T-helper 1 cell (primary cell): ENCODE measurements at places on chromosomes 16 and 17.

DNA sequence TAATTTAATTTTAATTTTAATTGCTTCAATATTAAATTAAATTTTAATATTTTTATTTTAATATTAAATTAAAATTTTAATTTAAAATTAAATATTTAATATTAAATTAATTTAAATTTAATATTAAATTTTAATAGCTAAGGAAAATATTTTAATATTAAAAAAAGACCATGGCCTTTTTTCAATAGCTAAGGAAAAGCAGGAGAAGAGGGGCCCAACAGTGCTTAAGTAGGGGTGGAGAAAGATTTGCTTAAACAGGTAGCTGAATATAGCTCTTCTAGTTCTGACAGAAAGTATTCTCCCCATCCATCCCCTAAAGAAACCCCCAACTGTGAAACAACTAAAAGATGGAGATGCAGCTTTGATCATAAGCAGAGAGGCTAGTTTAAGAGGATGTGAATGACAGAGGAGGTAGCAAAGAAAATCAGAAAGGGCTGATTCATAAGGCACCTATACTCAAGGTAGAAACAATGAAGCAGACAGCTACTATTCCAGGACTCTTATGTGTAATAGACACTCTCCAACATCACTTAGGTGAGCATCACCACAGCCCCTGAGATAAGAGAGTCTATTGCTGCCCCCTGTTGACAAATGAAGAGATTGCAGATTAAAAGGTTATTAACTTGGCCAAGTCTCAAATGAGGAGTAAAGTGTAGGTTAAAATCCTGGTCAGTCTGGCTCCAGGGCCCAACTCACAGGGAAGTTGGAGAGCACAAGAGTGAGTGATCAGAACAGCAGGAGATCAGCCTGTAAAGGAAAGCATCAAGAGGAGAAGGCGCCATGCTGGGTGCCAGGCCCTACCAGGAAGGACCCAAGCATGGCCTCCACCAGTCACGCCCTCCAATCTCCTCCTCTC, 7.8 kb upstream of the RNASEK start:
- DNase-seq = no peak

- no peak for DNase-seq
Observed at GRCh38 chr17:59466946-59467801, 98.2 kb upstream of the DHX40 start.

DNA sequence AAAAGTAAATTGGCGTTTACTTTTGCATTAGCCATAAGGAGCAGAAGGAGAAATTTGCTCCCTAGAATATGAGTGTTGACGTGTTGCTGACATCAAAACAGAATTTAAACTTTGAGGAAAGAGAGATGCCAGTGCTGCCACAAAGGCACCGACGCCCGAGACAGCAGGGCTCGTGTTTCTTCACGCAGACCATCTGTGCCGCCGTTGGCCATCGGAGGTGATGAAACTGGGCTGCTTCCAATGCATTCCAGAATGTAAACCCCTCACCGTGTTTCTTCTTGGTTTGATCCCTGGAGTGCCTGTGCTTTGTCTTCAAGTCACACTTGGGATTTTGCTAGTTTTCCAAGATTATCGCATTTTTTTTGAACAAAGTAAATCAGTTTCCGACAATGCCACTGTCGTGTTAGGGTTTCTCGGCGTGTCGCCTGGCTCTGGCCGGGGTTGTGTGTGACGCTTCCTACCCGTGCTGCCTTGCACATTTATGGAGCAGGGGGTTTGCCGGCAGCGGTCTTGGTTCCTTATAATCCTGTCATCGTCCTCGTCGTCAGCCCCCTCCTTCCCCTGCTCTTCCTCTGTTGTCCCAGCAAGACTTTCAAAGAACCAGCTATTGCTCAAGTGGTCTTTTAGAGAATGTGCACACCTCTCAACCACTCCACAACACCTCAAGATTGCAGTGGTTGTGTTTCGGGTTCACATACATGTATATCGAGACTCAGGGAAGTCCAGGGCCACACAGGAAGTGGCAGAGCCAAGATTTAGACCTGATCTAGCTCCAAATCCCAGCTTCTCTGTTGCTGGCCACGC, 103.9 kb downstream of the METRNL start:
- DNase-seq = no peak

- DNase-seq = no peak
Observed at GRCh38 chr17:4789701-4789950, 862 bp downstream of the GLTPD2 start.

DNA sequence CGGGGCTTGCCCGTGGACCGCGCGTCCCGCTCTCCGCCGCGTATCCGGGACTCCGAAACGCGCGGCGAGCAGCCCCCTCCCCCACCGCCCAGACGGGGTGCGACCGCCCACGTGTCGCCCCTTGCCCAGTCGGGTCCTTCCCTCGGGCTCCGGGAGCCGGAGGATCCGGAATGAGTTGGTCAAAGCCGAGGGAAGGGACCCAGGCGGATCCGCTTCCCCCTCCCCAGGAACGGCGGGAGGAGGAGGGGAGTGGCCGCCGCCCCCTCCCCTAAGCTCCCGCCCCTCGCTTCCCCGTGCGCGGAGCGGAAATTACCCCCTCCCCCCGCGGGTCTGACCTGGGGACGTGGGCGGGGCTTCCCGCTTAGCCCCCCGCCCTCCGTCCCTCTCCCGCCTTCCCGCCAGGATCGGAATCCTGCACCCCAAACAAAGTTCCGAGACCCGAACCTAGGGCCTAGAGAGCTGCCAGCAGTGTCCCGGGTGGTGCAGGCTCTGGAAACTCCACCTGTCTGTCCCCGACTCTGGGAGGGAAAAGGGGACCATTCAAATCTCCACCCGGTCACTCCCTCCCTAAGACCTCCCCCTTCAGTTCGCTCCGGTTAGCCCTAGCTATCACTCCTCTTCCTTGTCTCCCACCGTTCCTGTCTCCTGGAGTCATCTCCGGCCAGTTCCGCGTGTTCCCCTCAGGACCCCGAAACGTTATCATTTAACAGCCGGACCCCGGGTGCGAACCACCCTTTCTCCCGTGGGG, 1.0 kb upstream of the IGF2BP1 start:
- DNase-seq = no peak

DNA sequence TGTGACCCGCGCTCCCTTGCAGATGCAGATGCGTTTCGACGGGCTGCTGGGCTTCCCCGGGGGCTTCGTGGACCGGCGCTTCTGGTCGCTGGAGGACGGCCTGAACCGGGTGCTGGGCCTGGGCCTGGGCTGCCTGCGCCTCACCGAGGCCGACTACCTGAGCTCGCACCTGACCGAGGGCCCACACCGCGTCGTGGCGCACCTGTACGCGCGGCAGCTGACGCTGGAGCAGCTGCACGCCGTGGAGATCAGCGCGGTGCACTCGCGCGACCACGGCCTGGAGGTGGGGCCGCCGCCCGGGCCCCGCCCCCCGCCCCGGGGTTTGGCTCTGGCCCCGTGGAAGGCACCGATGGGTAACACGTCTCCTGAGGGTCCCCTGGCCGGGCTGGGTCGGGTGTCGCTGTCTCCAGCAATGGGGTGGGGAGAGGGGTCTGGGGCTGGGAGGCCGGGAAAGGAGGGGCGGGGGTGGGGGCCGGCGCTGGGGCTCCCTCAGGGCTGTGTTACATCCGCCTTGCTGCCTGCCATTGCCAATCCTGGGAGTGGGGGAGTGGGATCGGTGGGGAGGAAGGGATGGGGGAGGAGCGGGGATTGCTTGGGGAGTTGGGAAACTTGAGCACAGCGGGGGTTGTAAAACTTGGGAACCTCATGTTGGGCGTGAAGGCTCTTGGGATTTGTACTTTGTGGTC, 737 bp downstream of the NUDT16L1 start:
- peak; percentile 23 for DNase-seq

DNA sequence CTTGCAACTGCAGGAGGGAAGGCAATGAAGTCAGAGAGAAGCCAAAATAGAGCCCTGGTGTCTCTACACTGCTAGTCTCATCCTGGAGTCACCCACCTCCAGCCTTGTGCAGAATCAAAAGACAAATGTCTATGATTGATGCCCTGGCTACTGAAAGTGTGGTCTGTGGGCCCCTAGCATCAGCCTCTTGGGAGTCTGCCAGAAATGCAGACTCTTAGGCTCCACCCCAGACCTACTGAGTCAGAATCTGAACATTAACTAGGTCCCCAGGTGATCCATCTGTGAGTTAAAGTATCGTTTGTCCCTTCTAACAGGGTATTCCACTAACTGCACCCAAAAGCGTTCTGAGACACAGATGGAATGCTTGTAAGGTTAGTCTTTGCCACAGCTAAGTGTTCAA, 21.2 kb downstream of the EARS2 start:
- no peak for DNase-seq

GRCh38 chr16:85242140-85242539, 129.9 kb upstream of the CIBAR2 start:
- DNase-seq = no peak

DNA sequence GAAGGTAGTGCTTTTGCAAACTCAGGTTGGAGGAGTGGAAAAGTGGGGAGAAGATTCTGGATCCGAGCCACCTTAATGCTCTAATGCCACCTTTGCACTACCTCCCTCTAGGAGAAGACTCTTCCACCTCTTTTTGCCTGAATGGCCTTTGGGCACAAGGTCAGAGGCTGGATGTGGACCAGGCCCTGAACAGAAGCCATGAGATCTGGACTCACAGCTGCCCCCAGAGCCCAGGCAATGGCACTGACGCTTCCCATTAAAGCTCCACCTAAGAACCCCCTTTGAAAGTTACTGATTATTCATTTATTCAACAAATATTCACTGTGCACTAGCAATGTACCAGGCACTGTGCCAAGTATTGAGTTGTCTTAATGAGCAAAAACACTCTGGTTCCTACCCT, 3.2 kb downstream of the SHBG start:
- no peak for DNase-seq

- no peak for DNase-seq
Observed at GRCh38 chr17:69625474-69625873, 211.0 kb downstream of the MAP2K6 start.

GRCh38 chr17:31155208-31155810, 60.5 kb downstream of the NF1 start:
- DNase-seq = no peak

DNA sequence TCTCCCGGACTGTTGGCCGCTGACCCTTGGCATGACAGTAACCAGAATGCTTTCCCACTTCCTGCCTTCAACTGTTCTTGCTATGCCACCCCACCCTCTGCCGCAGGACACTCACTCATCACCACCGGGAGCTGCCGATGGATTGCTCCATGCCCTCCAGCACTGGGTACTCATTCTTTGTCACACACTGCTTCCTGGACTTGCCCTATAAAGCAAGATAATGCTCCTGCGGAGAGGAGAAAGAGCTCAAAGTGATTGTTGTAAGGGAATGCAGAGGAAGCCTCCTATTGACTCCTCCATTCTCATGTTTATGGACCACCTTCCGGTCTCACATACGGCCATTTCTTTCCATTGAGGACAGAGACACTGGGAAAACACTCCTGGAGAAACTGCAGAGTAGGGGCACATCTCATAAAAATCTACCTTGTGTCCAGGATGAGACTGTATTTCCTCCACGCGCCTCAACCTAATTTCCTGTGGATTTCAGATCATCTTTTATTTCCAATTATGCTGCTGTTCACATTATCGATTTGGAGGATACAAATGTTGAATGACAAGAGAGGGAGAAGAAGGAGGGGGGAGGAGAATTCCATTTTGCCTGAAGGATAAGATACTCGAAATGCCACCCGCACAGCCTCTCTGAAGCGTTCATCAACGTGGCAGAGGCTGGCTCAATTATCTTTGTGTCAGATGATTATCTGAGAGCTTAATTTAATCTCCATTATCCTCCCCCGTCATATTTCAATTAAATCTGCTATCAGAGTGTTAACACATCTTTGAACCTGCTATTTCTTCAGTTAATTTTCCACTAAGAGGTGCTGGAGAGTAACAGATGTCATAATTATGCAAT, 486.1 kb upstream of the SALL1 start:
- DNase-seq = no peak

DNA sequence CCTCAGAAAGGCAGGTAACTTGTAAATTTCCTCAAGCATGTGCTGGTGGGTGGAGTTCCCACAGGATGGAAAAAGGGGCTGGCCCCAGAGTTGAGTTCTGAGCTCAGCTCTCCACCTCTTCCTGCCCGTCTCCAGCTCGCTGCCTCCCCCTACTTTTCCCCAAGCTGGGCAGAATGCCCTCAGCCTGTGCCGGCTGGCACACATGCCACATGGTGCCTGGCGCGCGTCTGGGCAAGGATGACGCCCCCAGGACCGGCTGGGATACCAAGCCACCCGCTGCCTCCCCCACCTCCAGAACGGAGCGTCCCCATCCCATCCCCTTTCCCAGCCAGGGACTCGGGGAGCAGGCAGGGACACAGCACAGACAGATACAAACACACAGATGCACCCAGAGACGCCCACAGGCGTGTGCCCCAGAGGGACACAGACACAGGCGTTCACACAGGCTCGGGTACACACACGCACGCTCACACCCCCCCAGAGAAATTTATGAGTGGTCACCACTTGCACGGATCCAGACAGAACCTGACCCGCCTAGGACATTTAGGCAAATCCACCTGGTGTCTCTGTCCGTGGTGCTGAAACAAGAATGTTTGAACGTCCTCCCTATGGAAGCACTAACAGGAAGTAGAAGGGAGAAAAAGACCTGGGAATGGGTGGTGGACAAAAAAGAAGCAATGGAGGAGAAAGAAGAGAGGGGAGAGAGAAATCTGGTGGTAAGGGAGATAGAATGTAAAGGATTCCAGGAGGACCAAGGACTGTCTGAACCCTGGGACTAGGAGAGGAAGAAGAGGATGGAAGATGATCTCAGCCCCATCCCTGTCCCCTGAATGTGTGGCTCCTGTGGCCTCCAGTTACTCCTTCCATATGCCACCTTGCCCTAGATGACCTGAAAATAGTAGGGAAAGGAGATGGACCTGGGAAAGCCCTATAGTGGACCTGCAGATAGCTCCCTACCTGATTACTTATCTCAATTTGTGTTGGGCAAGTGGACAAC, 15.5 kb downstream of the NEUROD2 start:
- DNase-seq = no peak

GRCh38 chr17:78857266-78857665, 16.7 kb upstream of the USP36 start:
- DNase-seq = no peak

- DNase-seq = no peak
Observed at GRCh38 chr16:56097306-56097705, 94.0 kb upstream of the GNAO1 start.

- no peak for DNase-seq
Observed at GRCh38 chr16:48542020-48542473, 67.9 kb downstream of the N4BP1 start.

GRCh38 chr16:22240023-22240710, 34.1 kb downstream of the EEF2K start:
- no peak for DNase-seq

DNA sequence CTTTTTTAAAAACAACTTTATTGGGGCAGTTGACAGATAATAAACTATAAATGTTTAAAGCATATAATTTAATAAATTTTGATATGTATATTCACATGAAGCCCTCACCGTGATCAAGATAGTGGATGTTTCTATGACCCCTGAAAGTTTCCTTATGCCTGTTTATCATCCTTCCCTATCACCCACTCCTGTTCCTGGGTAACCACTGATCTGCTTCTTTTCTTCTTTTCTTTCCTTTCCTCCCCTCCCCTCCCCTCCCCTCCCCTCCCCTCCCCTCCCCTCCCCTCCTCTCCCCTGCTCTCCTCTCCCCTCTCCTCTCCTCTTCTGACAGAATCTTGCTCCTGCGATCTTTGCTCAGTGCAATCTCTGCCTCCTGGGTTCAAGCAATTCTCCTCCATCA, 193.7 kb upstream of the CDH13 start:
- DNase-seq = no peak

- DNase-seq = no peak
Observed at GRCh38 chr16:49366669-49367068, 6.9 kb upstream of the C16orf78 start.

GRCh38 chr16:17831330-17831729, 360.6 kb upstream of the XYLT1 start:
- no peak for DNase-seq

GRCh38 chr17:77888242-77889134, 70.0 kb upstream of the TNRC6C start:
- DNase-seq = no peak
